Diencephalon (tissue), 1 donor: ENCODE measurements at places on chromosomes 1 and 21. TPM values are rescaled to one million over a fixed set of nuclear protein-coding genes. Genes with fewer than 3 reads are reported as not detected.

Gene ATP1A2
- 131 TPM for total RNA-seq

Gene SPRTN
- total RNA-seq = 18.5 TPM

Gene USP16
- 34.8 TPM for total RNA-seq

Gene TRABD2B
- under 0.01 TPM for total RNA-seq

Gene KRTAP13-2
- total RNA-seq = not detected

Gene PPIAL4G
- total RNA-seq = 0.46 TPM

Gene PDZK1IP1
- not detected for total RNA-seq

Gene MNDA
- total RNA-seq = 7.4 TPM

Gene KCNE1
- total RNA-seq = 0.46 TPM

Gene ADAM30
- not detected for total RNA-seq

Gene NBPF12
- 14.1 TPM for total RNA-seq

Gene FCRL5
- not detected for total RNA-seq

Gene RGS4
- 41.1 TPM for total RNA-seq

Gene SPTA1
- 0.92 TPM for total RNA-seq

Gene TACSTD2
- 0.23 TPM for total RNA-seq

Gene DCST1
- total RNA-seq = not detected

Gene WNT3A
- total RNA-seq = not detected

Gene HES4
- 17.1 TPM for total RNA-seq

Gene S100A9
- 55.1 TPM for total RNA-seq

Gene FAM163A
- 1.6 TPM for total RNA-seq

Gene ANGPTL7
- total RNA-seq = 0.23 TPM

Gene KAZN
- total RNA-seq = 16.1 TPM

Gene FBLIM1
- total RNA-seq = 13.1 TPM

Gene RNF115
- 32.5 TPM for total RNA-seq

Gene C1orf87
- total RNA-seq = 0.46 TPM

Gene AMY1A
- total RNA-seq = not detected

Gene YOD1
- total RNA-seq = 25.1 TPM
